Inflammatory macrophage treated with lipopolysaccharide for 1 hour (primary cell): ENCODE measurements at places on chromosomes 1 and 21.

DNA sequence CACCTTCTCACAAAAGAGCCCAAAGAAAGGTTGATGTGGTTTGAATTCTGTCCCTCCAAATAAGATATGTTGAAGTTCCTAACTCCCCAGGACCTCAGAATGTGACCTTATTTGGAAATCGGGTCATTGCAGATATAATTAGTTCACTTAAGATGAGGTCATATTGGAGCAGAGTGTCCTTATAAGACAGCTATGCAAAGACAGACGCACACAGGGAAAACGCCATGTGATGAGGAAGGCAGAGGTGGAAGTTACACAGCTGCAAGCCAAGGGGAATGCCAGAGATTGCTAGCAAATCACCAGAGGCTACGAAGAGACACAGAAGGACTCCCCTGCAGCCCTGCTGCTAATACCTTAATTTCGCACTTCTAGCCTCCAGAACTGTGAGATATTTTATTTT, 5.2 kb upstream of the ABCB10 start:
- peak; percentile 98 for DNase-seq

DNA sequence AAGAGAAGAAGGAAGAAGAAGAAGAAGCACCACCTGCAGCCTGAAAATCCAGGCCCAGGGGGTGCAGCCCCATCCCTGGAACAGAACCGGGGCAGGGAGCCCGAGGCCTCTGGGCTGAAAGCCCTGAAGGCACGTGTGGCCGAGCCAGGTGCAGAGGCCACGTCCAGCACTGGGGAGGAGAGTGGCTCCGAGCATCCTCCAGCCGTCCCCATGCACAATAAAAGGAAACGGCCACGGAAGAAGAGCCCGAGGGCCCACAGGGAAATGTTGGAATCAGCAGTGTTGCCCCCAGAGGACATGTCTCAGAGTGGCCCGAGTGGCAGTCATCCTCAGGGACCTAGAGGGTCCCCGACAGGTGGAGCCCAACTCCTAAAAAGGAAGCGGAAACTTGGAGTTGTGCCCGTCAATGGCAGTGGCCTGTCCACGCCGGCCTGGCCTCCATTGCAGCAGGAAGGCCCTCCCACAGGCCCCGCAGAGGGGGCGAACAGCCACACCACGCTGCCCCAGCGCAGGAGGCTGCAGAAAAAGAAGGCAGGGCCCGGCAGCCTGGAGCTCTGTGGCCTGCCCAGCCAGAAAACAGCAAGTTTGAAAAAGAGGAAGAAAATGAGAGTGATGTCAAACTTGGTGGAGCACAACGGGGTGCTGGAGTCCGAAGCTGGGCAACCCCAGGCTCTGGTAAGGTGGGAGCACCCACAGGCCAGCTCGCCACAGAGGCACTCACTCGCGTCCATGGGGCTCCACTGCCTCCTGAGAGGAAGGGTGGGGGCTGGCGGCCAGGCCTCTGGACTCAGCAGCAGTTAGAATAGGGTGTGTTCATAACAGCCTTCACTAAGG, 28.4 kb downstream of the RRP1B start:
- DNase-seq: peak; percentile 37

DNA sequence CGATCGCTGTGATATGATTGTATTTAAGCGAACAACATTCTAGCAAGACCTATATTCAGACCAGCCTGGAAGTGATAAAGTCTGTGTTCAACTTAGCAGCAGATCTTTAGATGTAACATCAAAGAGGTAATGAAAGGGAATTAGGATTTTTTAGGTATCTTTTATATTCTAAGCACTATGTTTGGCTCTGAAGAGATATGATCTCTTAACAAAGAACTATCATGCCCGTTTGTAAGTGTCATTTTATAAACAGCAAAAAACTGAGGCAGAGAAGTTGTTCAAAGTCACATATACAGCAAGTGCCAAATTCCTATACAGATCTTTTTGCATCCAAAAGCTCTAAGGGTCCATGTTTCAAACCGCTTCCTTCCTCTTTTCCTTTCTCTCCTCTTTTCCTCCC, 53.0 kb upstream of the TIAM1 start:
- no peak for DNase-seq

DNA sequence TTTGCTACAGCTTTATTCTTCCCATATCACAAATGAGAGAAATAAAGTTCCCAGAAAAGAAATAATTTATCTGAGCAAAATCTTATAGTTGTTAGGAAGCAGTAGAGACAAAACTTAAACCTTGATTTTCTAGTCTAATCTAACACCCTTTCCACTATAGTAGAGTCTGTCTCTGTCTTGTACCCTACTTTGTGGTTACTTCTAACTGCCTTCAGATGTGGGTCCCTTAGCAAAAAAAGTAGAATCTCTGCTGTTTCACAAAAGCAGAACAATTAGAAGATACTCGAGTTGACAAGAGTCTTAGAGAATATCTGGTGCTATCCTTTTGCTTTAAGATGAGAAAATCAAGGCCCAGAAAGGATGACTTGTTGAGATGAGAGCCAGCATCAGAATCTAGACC, 48.1 kb upstream of the FGGY start:
- no peak for DNase-seq

GRCh38 chr1:67802565-67802964, 30.7 kb downstream of the GNG12 start:
- no peak for DNase-seq

DNA sequence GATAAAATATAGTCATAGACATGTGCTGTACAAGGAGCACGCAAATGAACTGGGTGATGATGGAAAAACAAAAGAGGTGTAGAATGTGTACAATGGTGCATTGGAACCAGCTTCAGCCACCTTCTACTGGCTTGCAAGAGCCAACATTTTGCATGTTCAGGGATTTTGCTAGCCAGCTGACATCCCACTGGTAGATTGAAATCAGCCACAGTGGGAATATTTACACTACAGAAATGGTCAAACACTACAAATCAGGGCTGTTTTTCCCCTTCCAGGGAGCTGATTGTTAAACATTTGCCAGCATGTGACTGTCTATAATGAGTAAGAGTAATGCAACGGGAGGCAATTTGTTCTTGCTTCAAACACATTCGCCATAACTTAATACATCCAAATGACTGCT, 23.2 kb downstream of the PMVK start:
- no peak for DNase-seq

DNA sequence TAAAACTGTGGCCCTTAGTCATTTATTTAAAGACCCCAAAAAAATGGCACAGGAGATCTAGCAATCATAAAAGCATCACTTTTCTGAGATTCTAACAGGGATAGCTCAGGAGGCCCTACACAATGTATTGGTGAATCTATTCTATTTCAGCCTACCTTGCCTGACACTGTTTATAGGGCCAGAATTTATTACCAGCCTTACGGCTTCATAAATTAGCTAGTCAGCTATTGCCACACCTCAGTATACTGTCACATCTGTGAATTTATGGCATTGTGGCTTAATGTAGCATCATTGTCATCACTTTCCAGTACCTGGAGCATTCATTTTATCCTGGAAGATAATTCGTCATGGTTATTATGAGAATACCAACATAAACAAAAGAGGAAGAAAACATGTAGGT, 121.2 kb upstream of the ERG start:
- no peak for DNase-seq

DNA sequence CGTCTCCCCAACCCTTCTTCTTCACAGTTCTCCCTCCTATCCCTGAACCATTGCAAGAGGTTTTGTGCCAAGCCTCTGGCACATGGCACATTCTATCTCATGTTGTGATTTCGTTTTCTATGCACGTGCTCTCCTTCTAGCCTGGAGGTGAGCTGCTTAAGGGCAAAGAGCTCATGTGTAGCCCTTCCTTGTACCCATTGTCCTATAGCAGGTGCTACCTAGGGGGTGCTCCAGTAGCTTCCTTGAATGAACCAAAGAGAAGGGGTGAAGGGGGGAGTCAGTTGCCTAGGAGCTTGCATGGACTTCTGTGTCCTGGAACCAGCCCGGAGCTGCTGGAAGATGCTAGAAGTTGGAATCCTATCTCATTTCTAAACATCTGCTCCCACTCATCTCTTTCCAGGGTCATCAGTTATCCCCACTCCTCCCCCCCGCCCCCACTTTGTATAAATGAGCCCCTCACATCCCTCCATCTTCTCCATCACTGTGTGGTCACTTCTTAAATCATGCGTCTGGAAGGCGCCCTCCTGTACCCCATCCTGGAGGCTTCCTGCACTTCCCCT, 535 bp upstream of the DISC1 start:
- DNase-seq: no peak

- DNase-seq: peak; percentile 89
Measured at GRCh38 chr1:182170891-182171461, 109.5 kb upstream of the ZNF648 start.

DNA sequence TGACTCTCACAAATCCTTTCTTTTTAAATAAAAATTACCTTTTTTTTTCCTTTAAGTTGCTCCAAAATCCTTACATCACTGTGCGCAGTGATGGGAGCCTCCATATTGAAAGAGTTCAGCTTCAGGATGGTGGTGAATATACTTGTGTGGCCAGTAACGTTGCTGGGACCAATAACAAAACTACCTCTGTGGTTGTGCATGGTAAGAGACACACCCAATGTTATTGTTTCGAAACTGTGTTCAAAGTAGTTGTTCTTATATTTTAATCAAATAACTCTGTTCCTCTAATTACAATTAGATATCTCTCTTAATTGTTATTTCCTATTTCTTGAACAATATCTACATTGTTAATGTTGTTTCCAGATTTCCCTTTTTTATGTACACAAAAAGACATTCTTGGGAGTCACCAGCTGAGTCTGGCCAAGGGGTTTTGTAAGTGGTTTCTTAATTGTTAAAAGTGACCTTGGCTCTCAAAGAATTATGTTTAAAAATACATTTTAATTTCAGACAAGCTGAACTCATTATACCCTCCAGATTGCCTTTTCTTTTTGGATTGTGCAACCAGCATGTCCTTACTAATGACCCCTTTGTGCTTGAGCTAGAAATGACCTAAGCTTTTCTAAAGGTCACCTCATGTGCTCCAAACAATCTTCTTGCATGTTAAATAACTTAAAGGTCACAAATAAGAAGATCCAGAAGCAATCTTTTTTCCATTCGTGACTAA, 250.1 kb downstream of the HMCN1 start:
- no peak for DNase-seq
